Ovary (tissue), 10 donors: ENCODE measurements at places on chromosomes 11 and 22.
A peak's percentile ranks its signal among the peaks of the same experiment; 100 is the strongest.

GRCh38 chr22:19177164-19178064 is 1.1 kb downstream of the SLC25A1 start:
- DNase-seq = peak; percentile 58

DNA sequence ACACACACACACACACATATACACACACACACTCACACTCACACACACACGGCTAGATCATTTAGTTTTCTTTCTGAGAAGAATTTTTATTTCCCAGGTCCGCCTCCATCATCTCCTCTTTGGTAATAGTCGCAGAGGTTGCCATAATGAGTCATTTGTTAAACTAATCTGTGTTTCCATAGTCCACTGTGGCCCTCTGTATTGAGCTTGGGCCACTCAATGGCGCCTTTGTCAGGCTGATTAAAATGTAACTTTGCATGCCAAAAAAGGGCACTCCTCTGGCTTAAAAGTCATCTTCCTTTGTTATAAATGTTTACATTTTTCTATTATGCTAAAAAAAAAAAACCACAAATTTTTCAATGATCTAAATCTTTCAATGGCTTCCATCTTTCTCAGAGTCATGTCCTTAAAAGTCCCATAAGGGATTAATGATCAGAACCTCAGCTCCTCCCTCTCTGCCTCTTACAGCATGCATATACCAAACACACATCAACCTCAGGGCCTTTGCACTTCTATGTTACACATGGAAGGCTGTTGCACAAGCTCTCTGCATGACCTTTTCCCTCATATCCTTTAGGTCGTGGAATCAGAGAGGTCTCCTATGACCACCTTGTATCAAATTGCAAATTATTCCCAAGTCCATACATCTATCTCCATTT is 35.3 kb downstream of the EHF start:
- DNase-seq = no peak

GRCh38 chr11:102061276-102061675 is 14.0 kb downstream of the CFAP300 start:
- no peak for DNase-seq

GRCh38 chr11:27672836-27673464 is 27.3 kb downstream of the BDNF start:
- no peak for DNase-seq

GRCh38 chr22:38788846-38789245 is 5.1 kb downstream of the DNAL4 start:
- no peak for DNase-seq

GRCh38 chr22:47071078-47071806 is 308.8 kb downstream of the TBC1D22A start:
- DNase-seq = no peak

- no peak for DNase-seq
Observed at GRCh38 chr22:34294986-34295385, 374.7 kb upstream of the LARGE1 start.

- no peak for DNase-seq
Observed at GRCh38 chr11:47716692-47717091, 1.5 kb upstream of the AGBL2 start.

DNA sequence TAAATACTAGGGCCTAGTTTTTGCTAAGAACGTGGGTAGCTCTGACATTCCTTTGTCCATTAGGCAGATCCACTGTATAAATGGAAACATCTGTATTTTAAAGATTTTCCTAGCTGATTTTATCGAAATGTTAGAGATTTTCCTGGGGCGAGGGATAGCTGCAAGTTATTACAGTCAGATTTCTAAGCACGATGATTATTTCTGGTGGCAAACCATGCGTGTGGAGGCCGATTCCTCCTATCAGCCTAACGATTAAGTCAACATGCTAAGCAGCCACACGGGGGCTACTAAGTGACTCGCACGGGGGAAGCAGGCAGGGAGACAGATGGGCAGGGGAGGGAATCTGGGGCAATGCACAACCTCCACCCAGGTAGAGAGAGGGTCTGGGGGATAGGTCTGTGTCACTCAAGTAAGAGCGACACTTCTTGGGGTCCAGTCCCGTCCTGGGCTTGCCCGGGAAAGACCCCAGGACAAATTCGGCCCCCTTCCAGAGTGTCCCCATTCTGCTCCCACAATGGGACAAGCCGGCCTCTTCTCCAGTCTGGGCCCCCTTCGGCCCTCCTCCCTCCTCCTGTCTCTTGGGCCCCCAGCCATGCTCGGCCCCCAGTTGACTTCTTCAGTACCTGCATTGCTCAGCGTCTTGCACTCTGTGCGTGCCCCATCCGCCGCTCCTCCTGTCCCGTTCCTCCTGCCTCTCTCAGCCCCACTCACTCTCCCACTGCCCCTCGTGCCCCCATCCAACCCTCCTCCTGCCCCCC is 571 bp downstream of the C11orf24 start:
- peak; percentile 55 for DNase-seq

DNA sequence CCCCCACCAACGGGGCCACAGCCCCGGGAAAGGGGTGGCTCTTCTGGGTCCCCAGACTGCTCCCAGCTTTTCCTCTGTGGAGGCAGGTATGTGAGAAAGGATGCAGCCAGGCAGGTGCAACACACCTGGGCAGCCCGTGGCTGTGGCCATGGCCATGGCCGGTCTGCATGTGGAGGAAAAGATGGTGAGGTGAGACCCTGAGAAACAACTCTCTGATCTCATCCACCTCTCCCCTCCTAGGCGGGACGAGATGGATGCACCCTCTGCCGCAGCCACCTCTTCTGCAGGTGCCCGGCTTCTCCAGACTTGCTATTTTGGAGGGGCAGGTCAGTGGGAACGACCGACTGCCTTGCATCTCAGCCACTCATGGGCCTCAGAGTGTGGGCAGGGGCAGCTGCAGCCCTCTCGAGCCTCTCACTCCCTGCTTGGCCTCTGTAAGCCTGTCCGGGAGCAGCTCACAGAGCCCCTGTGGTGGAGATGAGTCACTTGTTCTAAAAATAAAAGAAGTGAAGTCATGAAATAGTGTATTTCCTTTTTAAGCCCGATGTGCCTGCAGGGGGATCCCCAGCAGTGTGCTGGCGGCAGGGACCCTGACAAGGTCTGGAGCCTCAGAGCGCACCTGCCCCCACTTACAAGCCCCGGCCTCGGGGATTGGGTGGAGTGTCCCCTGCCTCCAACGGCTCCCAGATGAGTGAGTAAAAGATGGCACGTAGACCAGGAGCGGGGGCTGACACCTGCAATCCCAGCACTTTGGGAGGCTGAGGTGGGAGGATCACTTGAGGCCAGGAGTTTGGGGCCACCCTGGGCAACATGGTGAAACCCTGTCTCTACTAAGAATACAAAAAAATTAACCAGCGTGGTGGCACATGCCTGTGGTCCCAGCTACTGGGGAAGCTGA is 10.7 kb downstream of the SMIM38 start:
- no peak for DNase-seq

GRCh38 chr11:75583718-75584658 is 21.9 kb downstream of the SERPINH1 start:
- peak; percentile 82 for DNase-seq

DNA sequence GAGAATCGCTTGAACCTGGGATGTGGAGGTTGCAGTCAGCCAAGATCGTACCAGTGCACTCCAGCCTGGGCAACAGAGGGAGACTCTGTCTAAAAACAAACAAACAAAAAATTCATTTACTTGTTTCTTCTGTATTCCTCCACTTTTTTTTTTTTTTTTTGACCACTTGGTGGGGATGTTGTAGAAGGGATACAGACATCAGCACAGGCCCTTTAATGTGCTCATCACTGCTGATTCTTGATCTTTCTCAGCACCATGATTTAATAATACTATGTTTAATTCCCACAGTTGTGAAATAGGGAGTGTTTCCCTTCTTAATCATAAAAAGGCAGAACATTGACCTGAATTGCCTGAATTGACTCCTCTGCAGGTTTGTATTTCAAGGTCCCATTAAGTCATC is 4.5 kb downstream of the TTC9C start:
- no peak for DNase-seq

DNA sequence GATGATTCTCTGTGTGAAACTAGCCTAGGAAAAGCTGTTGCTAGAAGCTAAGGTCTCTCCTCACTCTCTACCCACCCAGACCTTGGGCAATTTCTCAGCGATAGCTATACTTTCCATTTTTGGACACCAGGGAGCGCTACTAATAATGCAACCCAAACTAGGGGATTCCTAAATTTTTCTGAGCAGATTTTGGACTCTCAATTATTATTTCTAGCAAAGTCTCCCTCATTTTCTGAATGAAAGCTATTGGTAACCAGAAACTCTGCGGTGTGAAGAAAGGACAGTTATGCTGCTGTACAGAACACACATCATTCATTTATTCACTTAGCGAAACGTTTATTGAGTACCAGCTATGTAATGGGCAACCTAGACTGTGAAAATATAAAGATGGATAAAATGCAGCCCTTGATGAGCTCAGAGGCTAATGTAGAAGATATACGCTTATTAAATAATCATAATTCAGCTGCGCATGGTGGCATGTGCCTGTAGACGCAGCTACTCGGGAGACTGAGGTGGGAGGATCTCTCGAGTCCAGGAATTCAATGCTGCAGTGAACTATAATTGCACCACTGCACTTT is 6.1 kb upstream of the STIM1 start:
- DNase-seq = no peak

DNA sequence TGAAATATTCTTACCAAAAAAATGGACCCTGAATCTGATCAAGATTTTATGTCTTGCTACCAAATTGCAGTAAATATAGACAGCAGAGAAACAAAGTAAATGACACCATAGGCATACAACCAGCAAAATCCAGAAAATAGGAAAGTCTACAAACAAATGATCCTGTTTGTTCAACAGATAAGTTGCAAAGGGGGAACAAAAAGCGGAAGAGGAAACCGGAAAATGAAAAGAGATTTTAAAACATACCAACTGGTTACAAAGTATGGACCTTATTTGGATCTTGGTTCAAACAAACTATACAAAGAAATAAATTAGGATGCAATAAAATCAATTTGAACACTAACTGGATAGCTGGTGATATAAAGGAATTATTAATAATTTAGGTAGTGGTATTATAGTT is 92.0 kb downstream of the TMPRSS5 start:
- no peak for DNase-seq

- DNase-seq = no peak
Observed at GRCh38 chr11:84564180-84564866, 1062.8 kb downstream of the DLG2 start.

- DNase-seq = no peak
Observed at GRCh38 chr11:97364047-97364446, 974.2 kb downstream of the JRKL start.

- no peak for DNase-seq
Observed at GRCh38 chr11:74055938-74056337, 47.1 kb upstream of the UCP3 start.

GRCh38 chr11:65170058-65170534 is at the start of gene SPDYC:
SPDYC (plus strand) TSS chr11:65170233; CDS start chr11:65171358, 1,125 bp downstream.
- DNase-seq = no peak

GRCh38 chr11:93822359-93822758 is 28.1 kb downstream of the VSTM5 start:
- no peak for DNase-seq

- no peak for DNase-seq
Observed at GRCh38 chr11:123188508-123189165, 6.4 kb downstream of the CLMP start.

GRCh38 chr11:120068114-120068573 is 69.8 kb downstream of the TRIM29 start:
- DNase-seq = no peak

- no peak for DNase-seq
Observed at GRCh38 chr11:69113646-69114340, 41.9 kb upstream of the SMIM38 start.

DNA sequence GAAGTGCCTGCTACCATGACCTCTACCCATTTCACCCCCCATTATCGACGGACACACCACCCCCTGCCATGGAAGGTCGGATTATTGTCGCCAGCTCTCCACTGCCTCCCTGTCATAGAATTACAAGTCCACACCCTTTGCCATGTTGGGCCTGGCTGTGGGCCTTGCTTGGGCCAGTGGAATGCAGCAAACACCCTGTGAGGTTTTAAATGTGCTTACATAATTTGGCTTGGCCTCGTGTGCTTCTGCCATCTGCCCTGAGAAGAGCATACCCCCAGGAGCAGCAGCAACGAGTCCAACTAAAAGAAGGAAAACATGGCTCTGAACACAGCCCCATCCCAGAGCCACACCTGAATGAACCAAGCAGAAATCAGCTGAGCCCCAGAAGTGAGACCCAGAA is 94.1 kb upstream of the PRDM11 start:
- DNase-seq = no peak

GRCh38 chr22:49429066-49429465 is 398.6 kb downstream of the BRD1 start:
- no peak for DNase-seq

DNA sequence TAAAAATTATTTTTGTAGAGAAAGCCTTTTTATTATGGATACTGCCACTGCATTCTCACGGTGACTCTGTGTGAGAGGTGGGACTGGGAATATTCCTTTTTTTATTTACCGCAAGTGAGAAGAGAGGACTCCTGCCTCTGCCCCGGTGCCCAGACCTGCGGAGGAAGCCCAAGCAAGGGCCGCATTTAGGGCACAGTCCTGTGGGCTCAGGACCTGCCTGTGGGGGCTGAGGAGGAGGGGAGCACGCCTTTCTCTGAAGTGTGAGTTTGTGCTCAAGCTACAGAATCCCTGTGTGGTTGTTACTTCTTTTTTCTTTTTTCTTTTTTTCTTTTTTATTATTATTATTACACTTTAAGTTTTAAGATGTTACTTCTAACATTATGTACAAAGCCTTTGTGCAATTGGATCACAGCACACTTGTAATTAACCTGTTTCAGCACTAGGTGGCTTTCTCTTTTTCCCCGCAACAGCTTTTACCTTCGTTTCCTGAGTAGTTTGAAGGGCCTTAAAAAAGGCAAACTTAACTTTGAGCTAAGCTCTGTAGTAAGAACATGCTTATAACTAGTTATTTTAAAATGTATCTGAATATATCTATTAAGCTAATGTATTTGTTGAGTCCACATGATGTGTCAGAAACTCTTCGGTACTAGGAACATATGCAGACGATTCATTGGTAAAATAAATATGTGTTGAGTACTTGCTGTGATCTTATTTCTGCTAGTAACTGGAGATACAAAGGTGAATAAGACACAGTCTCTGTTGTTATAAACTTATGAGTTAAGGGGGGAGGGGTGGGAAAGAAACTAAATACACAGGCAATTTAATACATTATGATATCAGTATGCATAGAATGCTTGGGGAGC is 18.3 kb downstream of the AMOTL1 start:
- no peak for DNase-seq

DNA sequence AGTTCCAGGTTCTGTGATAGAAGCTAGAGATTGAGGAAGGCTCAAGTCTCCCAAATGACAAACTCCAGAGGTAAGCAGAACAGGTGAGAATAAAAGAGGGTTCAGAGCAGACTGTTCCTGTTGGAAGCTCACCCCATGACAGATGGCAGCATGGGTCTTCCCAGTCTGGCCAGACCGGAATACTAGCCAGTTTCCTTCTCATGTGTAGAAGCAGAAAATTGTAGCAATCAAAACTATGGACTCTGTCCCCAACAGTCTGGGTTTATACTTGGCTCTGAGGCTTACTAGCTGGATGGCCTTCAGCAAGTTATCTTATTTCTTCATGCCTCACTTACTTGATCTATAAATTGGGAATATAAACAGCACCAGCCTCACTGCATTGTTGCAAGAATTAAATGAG is 494.8 kb downstream of the MN1 start:
- no peak for DNase-seq
